ENCODE measurements at places on chromosomes 16 and 17. TPM values are rescaled to one million over a fixed set of nuclear protein-coding genes. Genes with fewer than 3 reads are reported as not detected.

TMEM88 gene
- 3.5 TPM for total RNA-seq

CLEC18C gene
- total RNA-seq: not detected

SPATA22 gene
- 0.44 TPM for total RNA-seq

TBX2 gene
- not detected for total RNA-seq

UMOD gene
- not detected for total RNA-seq

GLP2R gene
- total RNA-seq: not detected

WNK4 gene
- 0.64 TPM for total RNA-seq

ACSM2A gene
- total RNA-seq: not detected

NAGLU gene
- 12.5 TPM for total RNA-seq

GRCh38 chr17:78803186-78803845 is 21.2 kb upstream of the CYTH1 start:
- DNase-seq: no peak

GRCh38 chr17:68326681-68327080 is 35.4 kb downstream of the ARSG start:
- peak; percentile 49 for DNase-seq

DNA sequence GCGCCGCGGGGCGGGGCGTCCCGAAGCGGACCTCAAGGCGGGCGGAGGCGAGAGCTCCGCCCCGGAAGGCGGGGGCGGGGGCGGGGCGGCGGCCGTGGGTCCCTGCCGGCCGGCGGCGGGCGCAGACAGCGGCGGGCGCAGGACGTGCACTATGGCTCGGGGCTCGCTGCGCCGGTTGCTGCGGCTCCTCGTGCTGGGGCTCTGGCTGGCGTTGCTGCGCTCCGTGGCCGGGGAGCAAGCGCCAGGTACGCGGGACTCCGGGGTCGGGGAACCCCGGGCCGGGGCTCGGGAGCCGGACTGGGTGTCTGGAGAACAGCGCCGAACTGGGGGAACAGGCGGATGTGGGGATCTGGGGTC is at the start of gene TNFRSF12A:
TSS of gene TNFRSF12A (plus strand) at position 122 of the 357 bp plus-strand sequence. CDS start at position 152, 30 bp downstream.
- DNase-seq: peak; percentile 85

DNA sequence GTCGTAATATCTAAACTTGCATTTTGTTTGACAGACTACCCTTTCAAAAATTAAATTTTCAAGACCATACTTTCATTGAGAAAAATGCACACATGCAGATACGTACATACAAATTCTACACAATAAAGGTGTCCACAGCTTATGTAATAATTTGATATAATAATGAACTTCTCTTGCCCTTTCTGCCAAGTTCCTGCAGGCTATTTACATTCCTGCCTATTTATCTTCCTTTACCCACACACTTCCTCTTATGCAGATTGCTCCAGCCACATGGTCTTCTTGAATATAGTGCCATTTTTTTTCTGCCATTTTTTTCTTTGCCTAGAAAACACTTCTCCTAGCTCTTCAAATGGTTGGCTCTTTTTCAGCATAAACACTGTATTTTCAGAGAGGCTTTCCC is 826.9 kb upstream of the CDH8 start:
- DNase-seq: no peak

DNA sequence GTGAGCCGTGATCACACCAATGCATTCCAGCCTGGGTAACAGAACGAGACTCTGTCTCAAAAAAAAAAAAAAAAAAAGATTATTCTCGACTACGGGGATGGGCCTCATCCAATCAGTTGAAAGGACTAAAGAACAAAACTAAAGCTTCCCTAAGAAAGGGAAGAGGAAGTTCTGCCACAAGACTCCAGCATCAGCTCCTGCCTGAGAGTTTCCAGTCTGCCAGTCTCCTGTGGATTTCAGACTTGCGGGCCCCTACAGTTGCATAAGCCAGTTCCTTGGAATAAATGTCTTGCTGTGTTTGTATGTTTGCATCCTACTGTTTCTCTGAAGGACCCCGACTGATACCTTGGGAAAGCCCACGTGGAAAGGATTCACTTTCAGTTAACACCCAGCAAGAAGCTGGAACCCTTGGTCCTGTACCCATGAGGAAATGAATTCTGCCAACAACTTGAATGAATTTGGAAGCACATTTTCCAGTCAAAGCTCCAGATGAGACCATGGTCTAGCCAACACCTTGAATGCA is 26.3 kb upstream of the FZD2 start:
- no peak for DNase-seq

GRCh38 chr16:74898659-74899058 is 86.3 kb downstream of the WDR59 start:
- DNase-seq: no peak

GRCh38 chr16:66295761-66296546 is 70.5 kb upstream of the CDH5 start:
- no peak for DNase-seq

DNA sequence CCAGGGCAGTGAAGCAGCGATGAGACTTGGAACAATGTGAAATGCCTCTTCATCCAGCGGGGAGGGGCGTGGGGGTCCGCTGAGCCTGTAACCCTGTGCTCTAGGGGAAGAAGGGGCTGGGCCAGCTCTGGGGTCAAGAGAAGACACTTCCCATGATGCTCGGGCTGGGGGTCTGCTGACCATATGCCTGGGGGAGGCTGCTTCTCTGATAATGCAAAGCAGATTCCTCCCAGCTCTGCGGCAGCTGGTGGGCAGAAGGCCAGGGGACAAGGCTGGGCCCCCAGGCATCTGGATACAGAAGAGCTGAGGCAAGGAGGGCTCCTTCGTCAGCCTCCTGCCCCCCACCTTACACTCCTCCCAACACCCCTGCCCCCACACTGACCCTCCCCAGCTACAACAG is 24.7 kb downstream of the NGFR start:
- DNase-seq: no peak

DNA sequence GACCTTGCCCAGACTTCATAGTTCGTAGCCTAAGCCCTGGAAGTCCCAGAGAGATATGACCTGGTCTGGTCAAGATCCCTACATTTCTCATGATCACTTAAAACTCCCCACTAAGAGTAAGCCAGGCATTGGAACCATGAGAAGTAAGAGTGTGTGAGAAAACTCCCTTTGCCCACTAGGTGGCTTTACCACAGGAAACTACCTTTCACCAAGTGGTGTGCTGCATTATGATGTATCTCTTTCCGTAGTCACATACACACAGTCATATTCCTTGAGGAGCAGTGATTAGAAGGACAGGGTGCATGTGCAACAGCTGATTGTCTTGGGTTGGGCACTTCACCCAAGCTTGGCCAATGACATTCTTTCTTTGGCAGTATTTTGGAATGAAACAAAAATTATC is 639.3 kb downstream of the KCNJ2 start:
- no peak for DNase-seq

DNA sequence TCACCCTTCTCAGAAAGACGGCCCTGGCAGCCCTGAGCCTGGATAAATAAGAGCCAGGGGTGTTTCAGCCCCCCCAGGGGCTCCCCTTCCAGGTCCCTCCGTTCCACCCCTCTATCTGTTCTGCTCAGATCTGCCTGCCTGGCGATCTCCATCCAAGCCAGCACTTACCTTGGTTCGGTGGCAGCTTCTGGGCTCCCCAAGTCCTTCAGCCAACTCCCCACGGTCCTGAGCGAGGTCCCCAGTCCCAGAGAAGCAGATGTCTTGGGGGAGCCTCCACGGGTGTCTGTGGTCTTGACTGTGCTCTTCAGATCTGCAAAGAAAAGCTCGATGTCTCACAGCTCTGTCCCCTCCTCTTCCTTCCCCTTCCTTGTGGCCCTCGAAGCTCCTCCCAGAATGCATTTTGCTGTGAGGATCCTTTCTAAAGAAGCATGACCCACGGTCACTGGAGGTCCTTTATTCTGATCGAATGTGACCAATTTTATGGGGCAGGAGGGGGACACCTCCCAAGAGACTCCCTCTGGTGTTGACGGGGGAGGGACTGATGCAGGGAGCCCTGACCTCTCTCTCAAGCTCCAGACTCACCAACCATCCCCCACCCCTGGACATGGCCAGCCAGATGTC is at the start of gene PIK3R6:
TSS of gene PIK3R6 (minus strand) at position 314 of the 621 bp plus-strand sequence. CDS start 17,880 bp downstream, outside the sequence.
- no peak for DNase-seq

DNA sequence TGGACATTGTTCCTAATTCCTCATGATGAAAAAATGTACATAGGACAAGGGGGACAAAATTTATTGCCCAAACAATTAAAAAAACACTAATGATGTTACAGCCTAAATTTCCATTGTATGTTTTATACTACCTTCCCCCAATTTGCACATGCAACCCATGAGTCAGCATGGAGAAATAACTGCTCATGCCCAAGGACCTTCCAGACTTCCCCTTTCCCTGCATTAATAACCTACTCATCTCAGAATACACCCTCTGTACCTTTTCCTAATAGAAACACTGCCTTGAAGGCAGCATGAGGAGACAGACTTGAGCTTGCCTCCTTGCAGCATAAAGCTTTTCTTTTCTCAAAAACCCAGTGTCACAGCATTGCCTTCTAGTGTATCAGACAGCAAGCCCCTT is 2402.8 kb downstream of the TP53TG3F start:
- no peak for DNase-seq

DNA sequence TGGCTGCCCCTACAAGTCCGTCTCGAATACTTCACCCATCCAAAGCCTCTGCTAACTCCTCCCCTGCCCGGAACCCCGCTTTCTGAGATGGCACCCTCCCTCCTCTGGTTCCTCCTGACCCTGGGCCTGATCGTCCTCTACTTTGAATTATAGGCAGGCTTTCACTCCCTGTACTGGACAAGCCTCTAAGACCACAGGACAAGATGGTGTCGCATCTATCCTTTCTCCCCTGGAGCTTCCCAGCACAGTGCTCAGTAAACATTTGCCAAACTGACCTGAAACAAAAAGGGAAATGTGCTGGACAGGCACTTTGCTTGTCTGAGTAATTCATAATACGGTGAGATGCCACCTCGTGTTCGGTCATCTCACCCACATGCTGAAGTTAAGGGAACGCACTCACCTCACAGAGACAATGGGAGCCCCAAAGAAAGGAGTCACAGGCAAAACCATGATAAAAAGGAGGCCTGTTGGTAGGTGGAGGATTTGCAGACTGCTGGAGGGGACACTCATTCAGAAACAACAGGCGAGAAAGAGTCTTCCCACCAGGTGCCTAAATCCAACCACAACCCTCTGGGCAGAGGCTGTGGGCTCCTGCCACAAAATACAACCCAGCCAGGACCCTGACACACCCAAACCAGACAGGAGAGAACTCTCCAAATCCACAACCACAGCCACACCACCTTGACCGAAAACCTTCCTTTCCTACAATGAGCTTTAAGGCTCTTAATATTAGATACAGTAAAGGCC is 28.2 kb downstream of the SNN start:
- DNase-seq: no peak

GRCh38 chr17:44280392-44280937 is 12.5 kb upstream of the SLC4A1 start:
- no peak for DNase-seq

- peak; percentile 84 for DNase-seq
Measured at GRCh38 chr17:39238311-39238972, 12.7 kb upstream of the STAC2 start.

- no peak for DNase-seq
Measured at GRCh38 chr17:54749157-54749556, 151.5 kb upstream of the TOM1L1 start.

GRCh38 chr17:61333136-61333535 is 66.5 kb upstream of the TBX2 start:
- DNase-seq: no peak

- DNase-seq: no peak
Measured at GRCh38 chr16:10938796-10939648, 3.2 kb downstream of the DEXI start.

- DNase-seq: no peak
Measured at GRCh38 chr17:64226132-64226531, 36.9 kb downstream of the TEX2 start.

- DNase-seq: no peak
Measured at GRCh38 chr17:47695429-47696376, 1.7 kb downstream of the TBKBP1 start.

DNA sequence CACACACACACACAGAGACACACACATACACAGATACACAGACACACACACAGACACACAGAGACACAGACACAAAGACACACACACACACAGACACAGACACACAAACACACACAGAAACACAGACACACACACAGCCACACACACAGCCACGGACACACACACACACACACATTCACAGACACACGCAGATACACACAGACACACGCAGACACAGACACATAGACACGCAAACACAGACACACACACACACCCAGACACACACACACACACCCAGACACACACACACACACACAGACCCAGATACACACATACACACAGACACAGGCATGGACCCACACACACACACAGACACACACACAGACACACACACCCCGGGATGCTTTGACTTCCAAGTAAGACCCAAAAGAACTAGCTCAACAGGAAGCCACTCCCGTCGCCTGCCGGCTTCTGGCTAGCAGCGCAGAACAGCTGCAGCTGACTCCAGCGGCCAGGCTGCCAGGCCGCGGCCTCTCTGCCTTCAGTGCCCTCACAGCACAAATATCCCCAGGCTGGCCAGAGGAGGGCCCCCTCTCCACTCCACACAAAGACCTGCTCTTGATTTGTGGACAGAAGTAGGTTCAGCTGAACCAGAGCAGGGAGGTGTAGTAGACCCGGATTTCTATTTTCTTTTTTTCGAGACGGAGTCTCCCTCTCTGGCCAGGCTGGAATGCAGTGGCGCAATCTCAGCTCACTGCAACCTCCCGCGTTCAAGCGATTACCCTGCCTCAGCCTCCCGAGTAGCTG is 6.0 kb upstream of the CHRNE start:
- DNase-seq: peak; percentile 86

GRCh38 chr17:15470536-15470935 is 3.1 kb upstream of the CDRT4 start:
- no peak for DNase-seq

DNA sequence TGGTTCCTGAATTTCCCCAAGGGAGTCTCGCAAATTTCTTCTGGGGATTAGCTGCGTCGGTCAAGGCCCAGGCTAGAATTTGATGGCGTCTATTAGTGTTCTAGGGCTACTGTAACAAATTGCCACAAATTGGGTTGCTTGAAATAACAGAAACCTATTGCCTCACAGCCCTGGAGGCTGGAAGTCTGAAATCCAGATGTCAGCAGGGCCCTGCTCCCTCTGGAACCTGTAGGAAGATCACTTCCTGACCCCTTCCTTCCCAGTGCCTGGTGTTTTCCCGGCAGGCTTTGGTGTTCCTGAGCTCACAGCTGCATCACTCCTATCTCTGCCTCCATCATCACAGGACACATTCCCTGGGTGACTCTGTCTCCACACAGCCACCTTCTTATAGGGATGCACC is 24.4 kb downstream of the DHRS7C start:
- no peak for DNase-seq
